ENCODE measurements at places on chromosomes 5 and 9. TPM values are rescaled to one million over a fixed set of nuclear protein-coding genes. Genes with fewer than 3 reads are reported as not detected.

GRCh38 chr5:36238502-36239295, 3.0 kb downstream of the NADK2 start:
- DNase-seq = no peak
- no peaks in the 10 kb centered on the region for H3K27me3 ChIP-seq
- no peaks in the 10 kb centered on the region for H3K36me3 ChIP-seq
- H3K4me3 ChIP-seq = no peak overlapping the region

GRCh38 chr5:141821430-141821925, 56.7 kb downstream of the PCDH1 start:
- no peaks in the 10 kb centered on the region for H3K36me3 ChIP-seq
- peak overlapping the region; percentile 91 for H3K27ac ChIP-seq
- no peak for DNase-seq
- peaks cover 28% of the 10 kb centered on the region for H3K4me1 ChIP-seq
- peaks cover 22% of the 10 kb centered on the region for H3K27me3 ChIP-seq
- H3K4me3 ChIP-seq = no peak overlapping the region

MLANA gene
- not detected for total RNA-seq

DNA sequence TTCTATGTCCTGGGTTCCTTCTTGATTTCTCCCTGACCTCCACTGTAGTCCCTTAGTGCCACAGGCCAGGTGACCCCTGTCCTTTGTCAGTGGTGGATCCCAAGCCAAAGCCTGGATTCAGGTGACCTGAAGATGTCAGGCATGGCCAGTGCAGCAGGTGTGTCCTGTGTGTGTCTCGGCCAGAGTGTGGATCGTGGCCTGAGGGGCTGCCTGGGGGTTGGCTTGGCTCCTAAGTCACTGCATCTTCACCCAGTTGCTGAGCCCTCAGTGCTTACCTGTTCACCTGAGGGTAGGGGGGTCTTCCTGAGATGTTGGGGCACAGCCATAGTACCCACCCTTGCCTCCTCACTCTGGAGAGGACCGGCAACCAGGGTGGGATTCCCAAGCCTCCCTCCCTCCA, 61.8 kb upstream of the PITX1 start:
- H3K27me3 ChIP-seq = peaks cover 45% of the 10 kb centered on the region
- H3K27ac ChIP-seq = no peak overlapping the region
- H3K36me3 ChIP-seq = no peaks in the 10 kb centered on the region
- DNase-seq = no peak
- no peak overlapping the region for H3K4me3 ChIP-seq

GRCh38 chr9:76490249-76490990, 31.4 kb downstream of the GCNT1 start:
- no peak for DNase-seq
- no peak overlapping the region for H3K27ac ChIP-seq
- H3K36me3 ChIP-seq = no peaks in the 10 kb centered on the region
- peaks cover 3% of the 10 kb centered on the region for H3K4me1 ChIP-seq
- H3K4me3 ChIP-seq = no peak overlapping the region

Measured in osteocyte (in vitro differentiated cells).